Mucosa of gallbladder (tissue), 1 donor: ENCODE measurements at places on chromosomes 6 and 20. TPM values are rescaled to one million over a fixed set of nuclear protein-coding genes. Genes with fewer than 3 reads are reported as not detected.

The SLC22A7 gene
- 0.37 TPM for total RNA-seq

The RBPJL gene
- total RNA-seq: 0.26 TPM

The RCAN2 gene
- total RNA-seq: 61.7 TPM

The CDH26 gene
- total RNA-seq: 3.3 TPM

The PROKR2 gene
- total RNA-seq: not detected

The TPD52L1 gene
- total RNA-seq: 71.3 TPM

The MBOAT1 gene
- total RNA-seq: 44.2 TPM

The FLOT1 gene
- total RNA-seq: 177 TPM

The ELOVL4 gene
- total RNA-seq: 1.5 TPM

The FAM135A gene
- 31.6 TPM for total RNA-seq

The GDAP1L1 gene
- not detected for total RNA-seq

The BTNL2 gene
- total RNA-seq: not detected

- DNase-seq: no peak
These were observed 256.2 kb downstream of the EPHA7 start for GRCh38 chr6:93163146-93163545.

DNA sequence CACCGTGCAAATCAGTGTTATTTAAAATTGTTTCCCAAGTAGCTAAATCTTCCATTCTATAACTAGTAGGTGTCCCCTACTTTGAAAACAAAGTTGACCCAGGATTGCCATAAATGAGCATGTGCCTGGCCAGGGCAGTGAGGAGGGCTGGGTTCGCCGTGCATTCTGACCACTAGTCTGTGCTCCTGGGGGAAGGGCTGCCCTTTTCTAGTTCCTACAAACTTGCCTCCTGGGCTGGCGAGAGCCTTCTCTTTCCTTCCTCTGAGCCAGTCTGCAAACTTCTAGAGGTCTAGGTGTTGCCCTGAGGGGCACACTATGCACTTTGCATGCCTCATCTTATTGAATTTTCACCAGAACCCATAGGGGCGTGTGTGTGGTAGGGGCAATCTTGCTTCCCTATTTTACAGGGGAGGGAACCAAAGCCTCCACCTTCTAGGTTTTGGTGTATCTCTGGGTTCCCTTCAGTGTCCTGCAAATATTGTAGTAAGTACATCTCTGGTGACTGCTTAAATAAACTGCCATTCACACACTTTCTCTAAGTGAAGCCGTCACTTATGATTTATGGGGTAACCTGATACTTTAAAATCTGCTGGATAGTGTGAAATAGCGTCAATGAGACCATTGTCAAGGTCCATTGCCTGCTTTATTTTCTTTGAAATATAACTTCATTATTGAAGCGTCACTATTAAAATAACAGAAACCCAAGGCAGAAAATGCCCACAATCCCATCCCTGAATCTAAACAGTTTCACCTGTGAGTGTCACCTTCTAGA, 42.2 kb downstream of the CDH26 start:
- DNase-seq: no peak

- no peak for DNase-seq
These were observed 23.2 kb downstream of the DIDO1 start for GRCh38 chr20:62902926-62903615.

DNA sequence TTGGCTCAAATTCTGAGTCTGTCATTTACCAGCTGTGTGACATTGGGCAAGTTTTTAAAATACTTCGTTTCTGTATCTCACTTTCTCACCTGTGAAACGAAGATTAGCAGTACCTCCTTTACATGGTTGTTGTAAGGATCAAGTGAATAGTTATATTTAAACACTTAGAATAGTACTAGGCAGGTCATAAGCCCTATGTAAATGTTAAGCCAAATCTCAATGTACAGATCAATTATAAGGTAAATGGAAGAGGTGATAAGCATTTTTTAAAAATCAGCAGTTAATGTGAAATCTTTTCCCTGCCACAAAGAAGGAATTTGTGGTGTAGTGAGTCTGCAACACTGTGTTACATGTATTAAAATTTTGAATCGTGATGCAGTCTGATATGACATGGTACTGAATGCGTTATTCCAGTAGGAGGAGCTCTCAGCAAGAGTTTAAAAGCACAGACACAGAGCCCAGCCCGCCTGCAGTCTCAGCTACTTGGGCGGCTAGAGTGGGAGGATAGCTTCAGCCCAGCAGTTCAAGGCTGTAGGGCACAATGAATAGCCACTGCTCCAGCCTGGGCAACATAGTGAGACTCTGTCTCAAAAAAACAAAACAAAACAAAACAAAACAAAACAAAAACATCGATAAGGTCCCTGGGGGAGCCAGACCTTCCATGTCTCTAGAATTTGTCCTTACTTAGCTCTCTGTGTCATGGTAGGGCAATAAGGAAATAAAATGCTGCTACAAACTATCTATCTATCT, 46.0 kb downstream of the GTF2H5 start:
- DNase-seq: peak; percentile 68

GRCh38 chr6:164507206-164507940, 802.0 kb downstream of the C6orf118 start:
- no peak for DNase-seq

DNA sequence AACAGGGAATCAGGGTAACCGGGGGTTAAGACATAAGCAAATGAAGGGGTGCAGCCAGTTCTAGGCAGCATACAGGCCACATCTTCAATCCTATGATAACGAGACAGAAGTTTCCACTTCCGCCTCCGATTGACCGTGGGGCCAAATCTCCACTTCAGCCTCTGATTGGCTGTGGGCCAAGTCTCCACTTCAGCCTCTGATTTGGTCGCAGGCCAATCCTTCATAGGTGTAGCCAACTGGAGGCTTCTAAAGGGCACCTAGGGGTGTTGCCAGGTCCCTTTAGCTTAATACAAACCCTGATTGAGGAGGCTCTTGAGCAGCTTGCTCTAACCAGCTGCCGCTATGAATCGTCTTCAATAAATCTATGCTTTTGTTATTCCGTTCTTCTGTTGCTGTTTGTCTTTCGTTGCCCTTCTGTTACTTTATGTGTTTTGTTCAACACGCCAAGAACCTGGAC, 2.1 kb upstream of the ERGIC3 start:
- peak; percentile 54 for DNase-seq

GRCh38 chr20:38888059-38888831, 38.0 kb upstream of the FAM83D start:
- no peak for DNase-seq

- no peak for DNase-seq
These were observed 60.9 kb upstream of the MC3R start for GRCh38 chr20:56187534-56188165.

- no peak for DNase-seq
These were observed 1017.3 kb downstream of the KIF16B start for GRCh38 chr20:15555913-15556312.

GRCh38 chr20:60011512-60012507, 53.6 kb downstream of the CDH26 start:
- DNase-seq: no peak

GRCh38 chr6:106910999-106911949, 63.3 kb downstream of the CD24 start:
- DNase-seq: no peak

- DNase-seq: no peak
These were observed 28.9 kb upstream of the ZNF217 start for GRCh38 chr20:53622247-53623133.

DNA sequence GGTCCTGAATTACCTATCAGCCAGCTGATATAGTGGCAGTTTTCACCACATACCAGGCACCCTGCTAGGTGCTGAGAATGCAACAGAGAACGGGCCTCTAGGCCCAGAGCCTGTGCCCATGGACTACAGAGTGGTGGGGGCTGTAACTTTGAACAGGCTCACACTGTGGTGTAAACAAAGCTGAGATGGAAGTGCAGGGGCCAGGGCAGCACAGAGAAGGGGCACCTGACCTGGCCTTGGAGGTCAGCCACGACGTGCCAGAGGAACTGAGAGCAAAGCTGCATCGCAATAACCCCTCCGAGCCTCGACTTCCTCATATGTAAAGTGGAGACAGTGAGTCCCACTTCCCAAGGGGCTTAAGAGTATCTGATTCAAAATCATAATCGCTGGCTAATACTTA, 105.8 kb downstream of the MAFB start:
- no peak for DNase-seq

- DNase-seq: no peak
These were observed 66.4 kb downstream of the AFDN start for GRCh38 chr6:167892835-167893815.

DNA sequence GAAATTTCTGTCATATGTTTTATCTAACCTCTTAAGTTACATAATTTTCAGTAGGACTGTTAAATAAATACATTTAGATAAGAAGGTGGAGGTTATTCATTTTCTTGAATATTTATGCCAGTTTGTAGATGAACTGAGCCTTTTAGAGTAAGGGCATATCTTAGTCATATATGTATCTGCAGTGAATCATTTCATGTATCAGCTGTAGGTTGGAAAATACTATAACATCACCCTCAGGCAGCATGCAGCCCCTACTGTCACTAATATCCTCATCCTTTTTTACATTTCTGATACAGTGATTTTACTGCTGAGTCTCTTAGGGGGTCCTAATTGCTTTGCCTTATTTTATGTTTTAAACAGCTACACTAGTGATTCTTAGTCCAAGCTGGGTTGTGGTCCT, 19.5 kb upstream of the SUMO4 start:
- DNase-seq: no peak

GRCh38 chr20:56656632-56657031, 27.5 kb downstream of the TFAP2C start:
- DNase-seq: no peak

GRCh38 chr6:9139746-9140145, 704.4 kb upstream of the SLC35B3 start:
- DNase-seq: no peak

DNA sequence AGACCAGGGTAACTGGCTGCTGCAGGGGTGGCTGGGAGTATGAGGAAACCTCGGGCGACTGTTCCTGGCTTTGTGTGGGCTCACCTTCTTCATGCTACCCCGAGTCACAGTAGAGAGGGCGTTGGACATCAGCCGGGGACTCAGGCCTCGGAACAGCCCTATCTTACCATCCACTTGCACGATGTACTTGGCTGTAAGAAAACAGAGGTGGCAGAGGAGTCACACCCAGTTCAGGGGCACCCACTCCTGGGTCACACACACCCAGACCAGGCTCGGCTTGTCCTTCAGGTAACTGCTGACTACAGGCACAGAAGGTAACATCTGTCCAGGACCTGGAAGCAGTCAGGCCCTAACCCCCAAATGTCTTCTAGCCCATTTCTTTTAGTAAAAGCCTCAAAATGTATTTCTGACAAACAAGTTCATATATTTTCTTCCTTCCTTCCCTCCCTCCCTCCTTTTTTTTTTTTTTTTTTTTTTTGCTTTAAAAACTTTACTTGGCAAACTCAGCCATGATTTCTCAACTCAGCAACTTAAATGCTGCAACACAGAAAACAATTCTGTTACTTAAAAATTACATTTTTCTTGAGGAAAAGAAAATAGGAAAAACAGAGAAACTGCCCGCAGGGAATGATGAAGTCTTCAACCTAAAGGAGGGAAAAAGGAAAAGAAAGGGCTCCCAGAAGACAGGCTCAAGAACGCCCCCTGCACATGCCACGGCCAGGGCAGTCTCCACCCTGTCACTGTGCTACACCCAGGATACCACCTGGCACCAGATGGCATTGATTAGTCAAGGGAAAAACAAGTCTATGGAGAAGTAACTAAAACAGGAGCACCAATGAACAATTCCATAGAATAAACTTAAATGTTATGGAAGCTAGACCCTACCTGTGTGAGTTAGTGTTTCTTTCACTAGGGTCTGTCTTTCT, 7.3 kb downstream of the MTCH1 start:
- no peak for DNase-seq

DNA sequence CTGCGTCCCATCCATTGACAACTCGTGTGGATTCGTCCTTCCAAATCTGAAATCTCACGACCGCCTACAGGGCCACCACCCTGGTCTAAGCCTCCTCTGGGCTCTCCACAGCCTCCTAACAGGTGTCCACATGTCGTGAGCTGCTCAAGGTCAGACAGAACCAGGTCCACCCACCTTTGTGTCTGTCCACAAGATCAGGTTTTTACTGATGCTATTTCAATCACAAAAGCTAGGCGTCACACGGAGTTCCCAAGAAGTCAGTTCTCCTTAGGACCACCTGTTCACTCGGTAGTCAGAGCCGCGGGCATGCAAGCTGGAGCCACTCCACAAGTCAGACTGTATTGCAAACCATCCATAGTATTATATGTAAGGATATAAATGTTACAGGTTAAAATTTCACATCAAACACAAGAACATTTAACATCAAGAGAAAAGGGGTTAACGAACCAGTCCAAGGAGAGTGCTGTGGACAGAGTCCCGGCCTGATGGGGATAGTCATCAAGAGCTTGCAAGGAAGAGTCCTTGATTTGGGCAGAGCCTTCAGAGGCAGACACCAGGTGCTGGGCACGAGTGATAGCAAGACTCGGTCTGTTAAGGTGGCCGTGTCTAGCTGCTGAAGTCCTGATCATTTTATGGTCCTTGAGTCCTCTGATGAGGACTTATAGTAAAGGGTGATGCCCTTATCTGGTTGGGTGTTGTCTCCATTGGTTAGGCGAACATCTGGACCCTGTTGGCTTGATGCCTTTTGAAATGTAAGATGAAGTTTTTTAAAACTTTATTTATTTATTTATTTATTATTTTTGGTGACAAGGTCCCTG, 731 bp upstream of the DNPH1 start:
- DNase-seq: no peak

DNA sequence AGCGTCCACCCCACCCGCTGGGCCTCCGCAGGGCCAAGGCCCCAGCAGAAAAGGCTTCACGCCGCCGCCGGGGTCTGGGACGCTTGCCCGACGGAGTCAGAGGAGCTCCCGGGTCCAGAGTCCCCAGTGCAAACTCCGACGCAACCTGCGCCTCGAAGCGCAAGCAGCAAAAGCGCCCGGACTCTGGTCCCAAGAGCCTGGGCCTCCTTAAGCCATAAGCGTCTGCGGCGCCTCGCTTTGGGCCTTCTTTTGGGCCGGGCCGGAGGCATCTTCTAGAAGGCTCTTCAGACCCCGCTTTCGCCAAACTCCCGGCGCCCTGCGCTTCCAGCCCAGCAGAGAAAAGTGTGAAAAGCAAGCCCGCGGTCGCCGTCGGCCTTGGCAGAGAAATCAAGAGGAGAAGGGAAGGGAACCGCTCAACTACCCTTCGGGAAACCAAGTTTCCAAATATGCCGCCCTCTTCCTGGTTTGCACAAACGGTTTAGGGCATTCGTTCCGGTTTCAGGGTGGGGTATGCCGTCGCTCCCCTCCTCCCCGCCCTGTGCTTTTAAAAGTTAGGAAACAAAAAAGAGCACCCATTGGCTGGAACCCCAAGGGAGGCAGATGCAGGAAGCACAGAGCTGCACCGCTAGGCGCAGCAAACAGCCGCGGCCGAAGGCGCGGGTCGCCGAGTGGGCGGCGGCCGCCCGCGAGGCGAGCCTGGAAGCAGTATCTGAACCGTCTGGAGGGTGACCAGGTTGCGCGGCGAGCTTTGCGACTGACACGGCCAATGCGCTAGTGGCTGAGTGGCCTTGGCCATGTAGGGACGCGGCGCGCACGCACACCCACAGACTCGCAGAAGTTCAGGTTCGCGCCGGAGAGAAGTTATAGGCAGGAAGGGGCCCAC, 1.2 kb downstream of the TBX18 start:
- no peak for DNase-seq

DNA sequence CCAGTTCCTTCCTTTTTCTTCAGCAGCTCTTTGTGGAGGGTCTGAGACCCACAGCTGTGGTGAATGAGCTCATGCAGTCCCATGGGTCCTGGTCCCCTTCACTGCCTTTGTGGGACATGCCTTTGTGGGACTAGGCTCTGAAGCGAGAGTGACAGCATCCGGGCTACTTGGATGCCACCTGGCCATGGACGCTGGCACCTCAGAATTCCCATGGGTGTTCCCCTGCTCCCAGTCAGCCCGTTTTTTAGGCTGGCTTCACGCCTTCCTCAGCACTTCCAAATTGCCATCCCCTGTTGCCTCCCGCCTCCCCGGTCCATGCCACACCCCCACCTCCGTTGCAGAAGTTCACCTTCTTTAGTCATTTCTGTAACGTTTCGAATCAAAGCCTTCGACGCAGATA, 45.1 kb downstream of the RAMACL start:
- DNase-seq: no peak
